Fibroblast of villous mesenchyme (primary cell): ENCODE measurements at places on chromosomes 2 and 18.

DNA sequence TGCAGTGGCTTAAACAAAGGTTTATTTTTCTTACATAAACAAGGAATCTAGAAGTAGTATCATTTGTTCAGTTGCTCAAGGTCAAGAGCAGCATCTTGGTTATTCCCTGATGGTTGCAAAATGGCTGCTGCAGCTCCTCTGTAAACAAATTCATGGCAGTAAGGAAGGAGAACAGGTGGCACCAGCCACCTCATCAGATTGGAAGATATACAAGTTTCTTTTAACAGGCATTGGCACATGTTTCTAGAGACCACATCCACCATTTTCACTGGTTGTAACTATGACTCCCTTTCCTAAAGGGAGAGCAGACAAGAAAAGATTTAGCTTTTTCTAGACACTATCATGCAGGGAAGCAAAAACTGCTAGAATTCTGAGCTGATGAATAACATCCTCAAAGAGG is 46.3 kb downstream of the PKDCC start:
- no peak for DNase-seq

DNA sequence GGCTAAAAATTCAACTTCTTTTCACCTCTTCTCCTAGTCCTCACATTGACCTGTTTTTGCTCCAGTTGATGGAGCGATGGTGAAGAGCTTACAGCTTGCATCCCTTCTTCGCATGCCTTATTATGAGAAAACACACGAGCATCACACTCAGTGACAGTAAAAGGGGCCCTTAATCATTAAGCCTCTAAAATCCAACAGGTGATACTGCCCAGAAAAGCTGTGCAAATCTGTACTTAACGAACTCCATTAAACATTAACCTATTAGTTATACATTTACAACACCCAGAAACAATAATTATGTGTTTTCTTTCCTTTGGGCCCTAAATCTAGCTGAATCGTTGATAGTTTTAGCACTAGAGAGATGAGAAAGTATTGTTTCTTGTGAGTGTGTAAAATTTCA is 54.8 kb downstream of the LAMA1 start:
- no peak for DNase-seq

GRCh38 chr2:120828829-120829632 is 93.4 kb downstream of the GLI2 start:
- DNase-seq = no peak

DNA sequence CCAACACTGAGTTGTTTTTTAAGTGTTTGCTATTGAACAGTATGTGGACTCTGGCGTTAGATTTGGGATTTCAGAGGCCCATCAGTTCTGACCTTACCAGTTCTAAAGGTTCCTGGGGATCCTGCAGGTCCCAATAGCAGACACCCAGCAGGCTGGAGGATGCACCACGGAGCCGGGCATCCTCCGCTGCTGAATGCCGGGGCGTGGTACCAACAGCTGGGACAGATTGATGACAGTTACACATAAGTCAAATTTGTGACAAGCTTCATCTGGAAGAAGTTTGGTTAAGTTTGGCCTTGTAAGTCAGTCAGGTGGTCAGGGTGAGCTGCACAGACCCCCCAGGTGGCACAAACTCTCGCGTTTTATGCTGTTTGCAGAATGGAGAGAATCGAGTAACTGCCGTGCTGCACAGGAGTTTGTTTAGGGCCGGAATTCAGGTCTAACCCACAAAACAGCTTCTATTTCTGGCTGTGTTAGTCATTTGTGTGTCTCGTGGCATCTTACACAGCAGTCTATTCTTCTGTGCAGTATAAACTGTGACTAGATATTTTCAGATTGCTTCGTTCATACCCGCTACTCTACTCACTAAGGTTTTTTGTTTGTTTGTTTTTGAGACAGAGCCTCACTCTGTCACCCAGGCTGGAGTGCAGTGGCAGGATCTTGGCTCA is 19.2 kb downstream of the CTDP1 start:
- no peak for DNase-seq

- DNase-seq = no peak
Measured at GRCh38 chr2:9417725-9418124, 5.6 kb downstream of the ITGB1BP1 start.

DNA sequence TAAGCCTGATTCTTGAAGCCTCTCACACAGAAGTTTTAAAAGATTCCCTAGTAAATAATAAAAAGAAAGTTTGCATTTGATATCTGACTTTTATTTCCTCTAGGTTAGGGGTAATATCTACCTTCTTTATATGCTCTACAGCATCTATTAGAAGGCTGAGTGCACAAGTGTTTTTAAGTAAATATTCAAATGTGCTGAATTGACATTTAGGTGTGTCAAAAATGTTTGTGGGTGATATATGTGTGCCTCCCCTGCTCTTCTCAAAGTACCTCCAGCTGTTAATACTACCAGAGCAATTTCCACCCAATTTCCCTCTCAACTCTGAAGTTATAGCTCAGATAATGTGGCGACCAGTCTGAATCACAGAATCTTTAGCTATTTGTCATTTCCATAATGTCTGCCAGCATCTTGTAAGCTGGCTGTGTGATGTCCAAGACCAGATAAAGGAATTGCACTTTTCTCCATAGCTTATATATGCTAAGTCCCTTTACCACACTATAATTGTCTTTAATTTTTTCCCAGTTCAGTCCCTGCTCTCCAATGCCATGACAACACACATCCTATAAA is 24.4 kb upstream of the ERMN start:
- DNase-seq = no peak

GRCh38 chr2:61059382-61059781 is 6.3 kb upstream of the SANBR start:
- no peak for DNase-seq

GRCh38 chr2:42795841-42796301 is 3.5 kb upstream of the HAAO start:
- peak; percentile 51 for DNase-seq

DNA sequence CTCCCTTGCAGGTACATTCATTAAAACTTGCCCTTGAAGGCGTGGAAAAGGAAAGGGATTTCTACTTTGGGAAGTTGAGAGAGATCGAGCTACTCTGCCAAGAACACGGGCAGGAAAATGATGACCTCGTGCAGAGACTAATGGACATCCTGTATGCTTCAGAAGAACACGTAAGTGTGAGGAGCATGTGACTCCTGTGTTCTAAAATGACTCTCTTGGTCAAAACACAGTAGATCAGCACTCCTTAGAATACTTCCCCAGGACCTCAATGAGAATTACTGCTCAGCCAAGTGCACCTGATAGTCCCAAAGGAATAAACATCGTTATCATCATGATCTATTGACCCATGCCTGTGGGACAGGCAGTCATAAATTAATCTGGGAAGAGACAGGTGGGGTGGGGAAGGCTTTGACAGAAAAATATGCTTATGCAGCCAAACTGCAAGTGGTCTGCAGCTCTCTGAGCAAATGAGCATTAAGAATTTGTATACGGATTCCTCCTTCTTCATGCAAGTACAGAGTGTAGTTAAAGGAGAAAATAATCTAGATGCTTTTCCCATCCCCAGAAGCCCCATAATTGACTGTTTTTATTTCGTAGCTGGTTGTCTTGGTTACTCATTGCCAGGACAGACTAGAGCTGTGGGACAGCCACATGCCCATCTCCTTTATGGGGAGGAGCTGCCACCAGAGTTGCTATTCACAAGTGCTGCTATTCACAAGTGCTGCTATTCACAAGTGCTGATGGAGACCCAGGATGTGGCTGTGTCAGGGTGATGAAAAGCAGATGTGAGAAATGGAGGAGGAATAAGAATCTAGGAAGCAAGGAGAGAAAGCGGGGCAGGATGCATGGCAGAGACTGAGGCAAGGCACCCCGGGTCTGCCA is 91.0 kb downstream of the MAPRE2 start:
- no peak for DNase-seq

GRCh38 chr2:169822036-169822435 is 2.7 kb downstream of the METTL5 start:
- DNase-seq = no peak

DNA sequence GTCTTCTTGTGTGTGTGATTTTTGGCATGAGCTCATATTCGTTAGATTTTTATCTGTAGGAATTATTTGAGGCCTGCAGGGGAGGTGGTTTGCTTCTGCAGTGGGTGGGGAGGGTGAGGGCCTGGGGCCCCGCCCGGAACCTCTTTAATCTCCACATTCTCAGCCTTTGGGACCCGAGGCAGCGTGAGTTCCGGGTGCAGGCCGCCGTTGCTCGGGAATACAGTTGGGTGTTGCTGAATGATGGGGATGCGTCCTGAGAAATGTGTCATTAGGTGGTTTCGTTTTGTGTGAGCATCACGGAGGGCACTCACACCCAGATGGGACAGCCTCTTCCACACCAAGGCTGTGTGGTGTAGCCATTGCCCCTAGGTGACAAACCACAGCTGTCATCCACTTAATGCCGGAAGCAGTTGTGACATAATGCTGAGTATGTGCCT is 13.7 kb upstream of the GAL3ST2 start:
- DNase-seq = no peak
